Daoy (cell line): ENCODE measurements at places on chromosomes 13 and 19. TPM values are rescaled to one million over a fixed set of nuclear protein-coding genes. Genes with fewer than 3 reads are reported as not detected.

Gene RDH8
- not detected in 2 replicates for total RNA-seq

Gene ZNF446
- 8.3 and 16.4 TPM in 2 replicates for total RNA-seq

Gene PRTN3
- total RNA-seq = not detected in 2 replicates

Gene CALR3
- 0.09 TPM in 1 of 2 replicates, not detected in the other for total RNA-seq

Gene ZNF418
- total RNA-seq = 2.5 and 6.2 TPM in 2 replicates

Gene FNDC3A
- total RNA-seq = 26.2 and 34.2 TPM in 2 replicates

Gene GZMM
- total RNA-seq = 4.2 and 5.5 TPM in 2 replicates

Gene ANKRD24
- 0.34 and 0.74 TPM in 2 replicates for total RNA-seq

Gene CCDC70
- not detected in 2 replicates for total RNA-seq

Gene NLRP7
- total RNA-seq = not detected in 2 replicates

Gene C1QTNF9B
- total RNA-seq = not detected in 2 replicates

Gene CEACAM16
- not detected in 2 replicates for total RNA-seq

Gene ANGPTL8
- total RNA-seq = not detected in 2 replicates

Gene NCR1
- 0.17 and 5.4 TPM in 2 replicates for total RNA-seq

Gene CRYL1
- total RNA-seq = 1.4 and 3.5 TPM in 2 replicates

Gene RXFP2
- not detected in 2 replicates for total RNA-seq

Gene MYH14
- total RNA-seq = 7.2 and 10.3 TPM in 2 replicates

Gene OR7D2
- not detected in 2 replicates for total RNA-seq

Gene ZNF180
- 7.3 and 8.3 TPM in 2 replicates for total RNA-seq

Gene SLC7A10
- not detected in 2 replicates for total RNA-seq

Gene FAM98C
- total RNA-seq = 19.0 and 21.9 TPM in 2 replicates

Gene KLK11
- not detected in 2 replicates for total RNA-seq

Gene CGB3
- 5.3 and 11.9 TPM in 2 replicates for total RNA-seq

Gene RNF225
- total RNA-seq = not detected in 2 replicates

Gene ETHE1
- 17.9 and 29.7 TPM in 2 replicates for total RNA-seq

Gene APC2
- total RNA-seq = 0.17 TPM in 1 of 2 replicates, not detected in the other

Gene SHISA7
- not detected in 2 replicates for total RNA-seq

Gene ZNF99
- total RNA-seq = not detected in 2 replicates

Gene ANGPTL4
- 0.86 TPM in 1 of 2 replicates, not detected in the other for total RNA-seq

Gene KLK8
- not detected in 2 replicates for total RNA-seq

Gene WTIP
- 0.83 and 8.3 TPM in 2 replicates for total RNA-seq

Gene KRTDAP
- total RNA-seq = not detected in 2 replicates

Gene C19orf73
- total RNA-seq = 2.3 and 2.6 TPM in 2 replicates

Gene TGFBR3L
- total RNA-seq = 7.1 TPM in 1 of 2 replicates, not detected in the other

Gene CYP2A7
- total RNA-seq = not detected in 2 replicates

Gene ZNF524
- total RNA-seq = 6.1 and 8.7 TPM in 2 replicates

Gene ATP1A3
- total RNA-seq = 0.97 and 1.6 TPM in 2 replicates

Gene GDF15
- 5.1 and 7.3 TPM in 2 replicates for total RNA-seq

Gene VSTM1
- not detected in 2 replicates for total RNA-seq

Gene LAIR1
- total RNA-seq = not detected in 2 replicates

Gene BAX
- 43.7 and 54.2 TPM in 2 replicates for total RNA-seq

Gene RRAS
- total RNA-seq = 11.0 and 12.7 TPM in 2 replicates

Gene CYP2F1
- total RNA-seq = not detected in 2 replicates

Gene PCID2
- total RNA-seq = 43.3 and 51.1 TPM in 2 replicates

Gene RBM26
- total RNA-seq = 11.4 and 16.1 TPM in 2 replicates

Gene TRPM4
- 2.1 and 31.7 TPM in 2 replicates for total RNA-seq

Gene S1PR5
- total RNA-seq = 0.24 and 2.2 TPM in 2 replicates

Gene ZNF577
- 4.9 and 5.7 TPM in 2 replicates for total RNA-seq

Gene PRR20B
- total RNA-seq = not detected in 2 replicates

Gene IGFL1
- total RNA-seq = not detected in 2 replicates

Gene DMRTC2
- total RNA-seq = not detected in 2 replicates
